ENCODE measurements at places on chromosomes 6 and 20. TPM values are rescaled to one million over a fixed set of nuclear protein-coding genes. Genes with fewer than 3 reads are reported as not detected.
A peak's percentile ranks its signal among the peaks of the same experiment; 100 is the strongest.

DNA sequence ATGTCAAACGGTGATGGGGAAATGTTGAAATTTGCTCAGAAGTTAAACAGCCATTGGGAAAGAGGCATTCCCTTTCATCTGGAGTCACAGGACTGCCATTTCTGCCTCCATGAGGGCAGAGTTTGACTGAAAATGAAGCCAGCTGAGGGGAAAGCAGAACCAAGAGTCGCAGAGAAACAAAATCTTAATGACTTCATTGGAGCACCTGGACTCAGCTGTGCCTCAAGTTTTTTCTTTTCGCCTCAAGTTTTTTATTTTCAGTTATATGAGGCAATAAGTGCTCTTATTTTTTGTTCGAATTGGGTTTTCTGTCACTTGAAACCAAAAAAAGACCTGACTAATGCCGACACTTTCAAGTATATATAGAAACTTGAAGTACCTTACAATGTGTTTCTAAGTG, 161.3 kb downstream of the PKHD1 start:
- H3K4me1 ChIP-seq = no peaks in the 10 kb centered on the region

GRCh38 chr20:57967364-57967763, 257.5 kb upstream of the PMEPA1 start:
- no peaks in the 10 kb centered on the region for H3K4me1 ChIP-seq
- no peaks in the 10 kb centered on the region for H3K27me3 ChIP-seq
- H3K36me3 ChIP-seq = no peaks in the 10 kb centered on the region

- no peaks in the 10 kb centered on the region for H3K36me3 ChIP-seq
- H3K27me3 ChIP-seq = no peaks in the 10 kb centered on the region
- H3K4me3 ChIP-seq = no peak overlapping the region
- peaks cover 11% of the 10 kb centered on the region for H3K4me1 ChIP-seq
- DNase-seq = no peak
- H3K27ac ChIP-seq = no peak overlapping the region
Observed at GRCh38 chr6:1024587-1024986, 287.3 kb upstream of the FOXQ1 start.

DNA sequence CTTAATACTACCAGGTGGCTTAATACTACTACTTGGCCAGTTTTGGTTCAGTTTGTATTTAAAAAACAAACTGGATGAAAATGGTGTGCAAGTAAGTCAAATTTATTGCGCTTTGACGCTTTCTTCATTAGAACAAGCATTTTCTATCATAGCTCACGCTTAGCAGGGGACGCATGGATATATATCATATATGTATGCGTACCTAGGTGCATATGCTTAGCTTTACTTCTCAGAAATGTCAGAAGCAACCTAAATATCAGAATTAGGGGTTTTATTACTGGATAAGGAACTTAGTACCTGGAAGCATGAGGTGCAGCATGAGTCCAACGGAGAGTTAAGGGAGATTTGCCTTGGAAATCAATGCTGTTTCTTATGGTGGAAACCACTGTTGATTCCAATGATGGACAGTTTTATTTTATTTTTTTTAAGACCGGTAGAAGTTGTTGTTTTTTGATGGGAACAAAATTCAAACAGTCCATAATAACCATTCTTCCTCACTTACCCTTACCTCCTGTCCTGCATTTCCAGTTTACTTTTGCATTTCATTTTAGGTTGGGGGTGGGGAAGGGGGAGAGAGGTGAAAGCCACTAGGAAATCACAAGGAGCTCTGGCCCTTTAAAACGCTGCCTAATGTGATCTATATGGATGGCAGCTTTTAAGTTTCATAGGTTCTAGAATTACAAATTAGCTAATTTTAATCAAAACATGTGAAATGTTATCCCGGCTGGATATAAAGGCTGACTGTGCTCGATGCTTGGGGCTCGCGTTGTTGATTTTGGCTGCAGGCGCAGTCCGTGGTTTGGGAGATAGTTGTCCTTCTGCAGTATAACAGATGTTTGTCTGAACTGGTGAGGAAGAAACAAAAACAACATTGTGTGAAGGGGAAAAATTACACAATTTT, 2.1 kb downstream of the SOBP start:
- H3K27ac ChIP-seq = peak overlapping the region; percentile 95
- no peaks in the 10 kb centered on the region for H3K27me3 ChIP-seq
- no peak for DNase-seq
- H3K4me1 ChIP-seq = no peaks in the 10 kb centered on the region
- no peaks in the 10 kb centered on the region for H3K36me3 ChIP-seq

- no peak overlapping the region for H3K27ac ChIP-seq
- peaks cover 26% of the 10 kb centered on the region for H3K4me1 ChIP-seq
- no peaks in the 10 kb centered on the region for H3K36me3 ChIP-seq
- no peak overlapping the region for H3K4me3 ChIP-seq
- no peak for DNase-seq
- no peaks in the 10 kb centered on the region for H3K27me3 ChIP-seq
Observed at GRCh38 chr20:62059920-62060630, 5.6 kb downstream of the TAF4 start.

Gene LKAAEAR1
- not detected for total RNA-seq

GRCh38 chr6:128567029-128567428, 46.6 kb upstream of the PTPRK start:
- no peak overlapping the region for H3K27ac ChIP-seq
- no peak overlapping the region for H3K4me3 ChIP-seq
- no peak for DNase-seq
- H3K27me3 ChIP-seq = no peaks in the 10 kb centered on the region
- H3K36me3 ChIP-seq = no peaks in the 10 kb centered on the region

DNA sequence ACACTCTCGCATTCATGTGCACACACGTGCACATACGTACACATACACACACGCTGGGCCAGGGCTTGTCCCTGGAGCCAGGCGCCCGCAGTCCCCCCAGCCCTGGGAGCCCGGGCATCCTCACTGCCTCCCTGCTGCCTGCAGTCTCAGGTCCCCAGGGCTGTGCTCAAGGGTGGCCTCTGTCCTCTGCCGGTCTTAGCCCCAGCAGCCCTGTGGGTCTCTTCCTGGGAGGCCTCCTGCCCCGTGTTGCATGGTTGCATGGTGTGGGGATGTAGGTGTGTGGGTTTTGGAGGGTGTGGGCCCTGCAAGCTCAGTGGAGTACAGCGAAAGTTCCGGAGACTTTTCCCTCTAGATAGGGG, 101.5 kb downstream of the TMEM242 start:
- H3K27me3 ChIP-seq = no peaks in the 10 kb centered on the region
- H3K36me3 ChIP-seq = no peaks in the 10 kb centered on the region
- no peak overlapping the region for H3K27ac ChIP-seq
- DNase-seq = no peak
- no peak overlapping the region for H3K4me3 ChIP-seq

Gene PPIL6
- 6.1 TPM for total RNA-seq

Gene EEF1A2
- total RNA-seq = 9.3 TPM

GRCh38 chr20:5710551-5710950, 39.6 kb upstream of the SHLD1 start:
- DNase-seq = no peak
- H3K4me1 ChIP-seq = no peaks in the 10 kb centered on the region
- no peak overlapping the region for H3K27ac ChIP-seq
- H3K36me3 ChIP-seq = no peaks in the 10 kb centered on the region
- H3K27me3 ChIP-seq = no peaks in the 10 kb centered on the region

Gene LAMA2
- 131 TPM for total RNA-seq

Gene KHDRBS2
- 0.16 TPM for total RNA-seq

DNA sequence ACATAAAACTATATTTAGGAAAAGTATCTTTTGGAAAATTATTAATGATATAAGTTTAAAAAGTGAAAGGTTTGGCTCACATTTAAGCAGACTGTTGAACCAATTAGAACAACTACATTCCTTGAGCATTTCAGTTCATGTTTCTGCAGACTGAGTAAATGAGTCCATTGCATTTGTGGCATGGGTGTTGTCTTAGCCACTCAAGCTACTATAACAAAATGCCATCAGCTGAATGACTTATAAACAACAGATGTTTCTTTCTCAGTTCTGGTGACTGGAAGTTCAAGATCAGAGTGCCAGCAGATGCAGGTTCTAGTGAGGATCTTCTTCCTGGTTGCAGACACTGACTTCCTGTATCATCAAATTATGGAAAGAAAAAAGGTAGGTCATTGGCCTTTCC, 67.1 kb upstream of the SLC2A12 start:
- no peaks in the 10 kb centered on the region for H3K27me3 ChIP-seq
- no peak overlapping the region for H3K4me3 ChIP-seq
- H3K27ac ChIP-seq = no peak overlapping the region
- H3K4me1 ChIP-seq = no peaks in the 10 kb centered on the region
- no peaks in the 10 kb centered on the region for H3K36me3 ChIP-seq

- H3K36me3 ChIP-seq = peaks cover 3% of the 10 kb centered on the region
- no peak overlapping the region for H3K27ac ChIP-seq
- no peaks in the 10 kb centered on the region for H3K4me1 ChIP-seq
Observed at GRCh38 chr6:17551383-17551958, 48.6 kb upstream of the FAM8A1 start.

DNA sequence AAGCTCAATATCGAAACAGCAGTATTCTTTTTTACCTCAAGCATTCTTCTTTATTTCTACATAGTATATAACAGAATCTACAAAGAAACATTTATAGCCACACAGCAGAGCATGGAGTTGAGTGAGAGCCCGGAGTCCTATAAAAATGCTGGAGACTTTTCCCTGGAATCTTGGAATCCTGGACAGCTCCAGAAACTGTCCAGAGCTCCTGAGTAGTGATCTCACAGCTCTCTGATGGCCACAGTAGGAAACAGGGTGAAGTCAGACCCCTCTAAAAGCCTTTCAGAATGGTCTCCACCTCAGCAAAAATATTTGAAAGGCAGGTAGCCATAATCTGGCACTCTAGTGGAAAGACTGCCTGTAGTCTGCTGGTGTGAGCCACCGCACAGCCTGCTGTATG, 149.3 kb upstream of the STXBP5 start:
- no peaks in the 10 kb centered on the region for H3K36me3 ChIP-seq
- H3K4me3 ChIP-seq = no peak overlapping the region
- no peaks in the 10 kb centered on the region for H3K27me3 ChIP-seq
- H3K27ac ChIP-seq = no peak overlapping the region

GRCh38 chr6:119760046-119760445, 410.5 kb upstream of the MAN1A1 start:
- H3K27ac ChIP-seq = no peak overlapping the region
- DNase-seq = no peak
- H3K4me3 ChIP-seq = no peak overlapping the region
- H3K4me1 ChIP-seq = no peaks in the 10 kb centered on the region
- H3K36me3 ChIP-seq = no peaks in the 10 kb centered on the region

DNA sequence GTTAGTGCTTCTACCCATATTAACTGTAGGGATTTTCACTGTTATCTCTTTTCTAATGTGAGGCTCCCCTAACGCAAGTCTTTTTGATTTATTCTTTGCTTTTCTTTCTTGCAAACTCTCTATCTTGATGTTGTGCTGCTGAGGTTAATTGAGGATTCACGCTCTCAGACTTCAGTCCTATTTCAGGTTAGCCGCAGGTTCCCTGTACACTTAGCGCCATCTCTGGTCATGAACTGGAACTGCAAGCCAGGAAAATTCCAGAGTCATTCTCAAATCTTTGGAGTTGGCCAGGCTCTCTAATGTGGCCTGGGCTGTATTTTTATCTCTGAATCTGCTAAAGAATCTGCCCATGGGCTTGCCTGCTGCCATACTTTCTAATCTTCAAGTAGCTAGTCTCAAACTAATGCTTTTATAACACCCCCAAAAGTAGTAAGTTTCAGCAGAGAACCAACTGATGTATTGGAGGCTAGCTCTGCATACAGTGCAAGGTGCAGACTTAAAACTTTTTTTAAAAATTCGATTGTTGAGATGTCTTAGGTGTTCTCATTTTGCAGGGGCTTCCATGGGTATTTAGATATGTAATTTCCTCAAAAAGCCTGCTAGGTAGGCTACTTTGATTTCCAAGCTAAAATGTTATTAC, 91.1 kb upstream of the OPRM1 start:
- no peak overlapping the region for H3K4me3 ChIP-seq
- DNase-seq = no peak
- H3K27ac ChIP-seq = no peak overlapping the region
- H3K4me1 ChIP-seq = no peaks in the 10 kb centered on the region
- H3K36me3 ChIP-seq = no peaks in the 10 kb centered on the region
- no peaks in the 10 kb centered on the region for H3K27me3 ChIP-seq

DNA sequence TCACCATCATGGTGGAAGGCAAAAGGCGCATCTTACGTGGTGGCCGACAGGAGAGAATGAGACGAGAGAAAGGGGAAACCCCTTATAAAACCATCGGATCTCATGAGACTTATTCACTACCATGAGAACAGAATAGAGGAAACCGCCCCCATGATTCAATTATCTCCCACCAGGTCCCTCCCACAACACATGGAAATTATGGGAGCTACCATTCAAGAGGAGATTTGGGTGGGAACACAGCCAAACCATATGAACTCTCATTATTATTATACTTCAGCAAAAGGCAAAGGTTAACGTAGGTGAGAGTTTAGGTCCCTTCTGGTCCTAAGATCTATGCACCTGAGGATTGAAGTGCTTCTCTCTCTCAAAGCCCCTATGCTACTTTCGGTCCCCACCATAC, 2.4 kb upstream of the PFDN4 start:
- no peak for DNase-seq
- no peaks in the 10 kb centered on the region for H3K4me1 ChIP-seq
- H3K27ac ChIP-seq = no peak overlapping the region
- no peaks in the 10 kb centered on the region for H3K27me3 ChIP-seq
- H3K36me3 ChIP-seq = no peaks in the 10 kb centered on the region

GRCh38 chr20:22810030-22810429, 225.1 kb upstream of the SSTR4 start:
- no peak overlapping the region for H3K27ac ChIP-seq
- DNase-seq = no peak
- H3K36me3 ChIP-seq = no peaks in the 10 kb centered on the region
- no peak overlapping the region for H3K4me3 ChIP-seq
- H3K4me1 ChIP-seq = no peaks in the 10 kb centered on the region
- H3K27me3 ChIP-seq = no peaks in the 10 kb centered on the region

- no peak overlapping the region for H3K27ac ChIP-seq
- H3K36me3 ChIP-seq = peaks cover 5% of the 10 kb centered on the region
- no peak overlapping the region for H3K4me3 ChIP-seq
- H3K4me1 ChIP-seq = no peaks in the 10 kb centered on the region
- no peaks in the 10 kb centered on the region for H3K27me3 ChIP-seq
- no peak for DNase-seq
Observed at GRCh38 chr6:38687043-38687353, 15.9 kb downstream of the GLO1 start.

Gene MYCT1
- total RNA-seq = 6.8 TPM

DNA sequence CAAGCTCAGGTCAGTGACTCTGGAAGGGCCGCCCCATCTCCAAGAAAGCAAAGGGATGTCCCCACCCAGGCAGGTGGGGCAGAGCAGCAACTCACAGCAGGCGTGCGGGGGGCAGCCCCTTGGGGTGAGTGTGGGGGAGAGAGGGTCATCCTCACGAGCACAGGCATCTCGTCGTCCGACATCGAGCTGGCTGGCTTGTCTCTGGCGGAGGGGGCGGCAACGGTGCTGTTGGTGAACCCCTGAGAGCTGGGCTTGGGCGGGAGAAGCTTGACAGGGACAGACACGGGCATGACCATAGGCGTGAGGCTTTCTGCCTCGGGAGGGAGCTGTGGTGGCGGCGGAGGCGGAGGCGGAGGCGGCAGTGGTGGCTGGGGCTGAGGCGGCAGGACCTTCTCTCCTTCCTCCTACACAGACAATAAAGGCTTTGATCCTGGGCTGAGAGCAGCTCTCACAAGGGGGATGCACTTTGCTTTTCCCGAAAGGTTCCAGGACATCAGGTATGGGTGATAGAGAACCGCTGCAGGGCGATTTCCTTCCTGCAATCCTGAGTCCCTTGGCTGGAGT, 45.6 kb upstream of the MRPS10 start:
- no peaks in the 10 kb centered on the region for H3K36me3 ChIP-seq
- DNase-seq = no peak
- no peaks in the 10 kb centered on the region for H3K27me3 ChIP-seq
- no peaks in the 10 kb centered on the region for H3K4me1 ChIP-seq
- no peak overlapping the region for H3K27ac ChIP-seq
